ENCODE measurements at places on chromosomes 12 and 14.

DNA sequence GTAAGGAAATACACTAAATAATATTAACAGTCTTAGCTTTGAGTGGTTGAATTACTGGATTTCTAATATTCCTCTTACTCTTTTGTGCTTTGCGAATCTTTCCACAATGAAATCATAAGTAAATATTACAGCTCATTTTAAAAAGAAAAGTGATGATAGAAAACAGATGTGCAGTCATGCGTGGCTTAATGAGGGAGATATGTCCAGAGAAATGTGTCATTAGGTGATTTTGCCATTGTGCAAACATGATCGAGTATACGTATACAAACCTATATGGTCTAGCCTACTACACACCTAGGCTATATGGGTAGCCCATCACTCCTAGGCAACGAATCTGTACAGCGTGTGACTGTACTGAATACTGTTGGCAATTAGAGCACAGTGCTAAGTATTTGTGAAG lies 59.3 kb downstream of the SLC15A5 start:
- DNase-seq = no peak

GRCh38 chr14:99467336-99468078 lies 13.2 kb downstream of the SETD3 start:
- DNase-seq = no peak

DNA sequence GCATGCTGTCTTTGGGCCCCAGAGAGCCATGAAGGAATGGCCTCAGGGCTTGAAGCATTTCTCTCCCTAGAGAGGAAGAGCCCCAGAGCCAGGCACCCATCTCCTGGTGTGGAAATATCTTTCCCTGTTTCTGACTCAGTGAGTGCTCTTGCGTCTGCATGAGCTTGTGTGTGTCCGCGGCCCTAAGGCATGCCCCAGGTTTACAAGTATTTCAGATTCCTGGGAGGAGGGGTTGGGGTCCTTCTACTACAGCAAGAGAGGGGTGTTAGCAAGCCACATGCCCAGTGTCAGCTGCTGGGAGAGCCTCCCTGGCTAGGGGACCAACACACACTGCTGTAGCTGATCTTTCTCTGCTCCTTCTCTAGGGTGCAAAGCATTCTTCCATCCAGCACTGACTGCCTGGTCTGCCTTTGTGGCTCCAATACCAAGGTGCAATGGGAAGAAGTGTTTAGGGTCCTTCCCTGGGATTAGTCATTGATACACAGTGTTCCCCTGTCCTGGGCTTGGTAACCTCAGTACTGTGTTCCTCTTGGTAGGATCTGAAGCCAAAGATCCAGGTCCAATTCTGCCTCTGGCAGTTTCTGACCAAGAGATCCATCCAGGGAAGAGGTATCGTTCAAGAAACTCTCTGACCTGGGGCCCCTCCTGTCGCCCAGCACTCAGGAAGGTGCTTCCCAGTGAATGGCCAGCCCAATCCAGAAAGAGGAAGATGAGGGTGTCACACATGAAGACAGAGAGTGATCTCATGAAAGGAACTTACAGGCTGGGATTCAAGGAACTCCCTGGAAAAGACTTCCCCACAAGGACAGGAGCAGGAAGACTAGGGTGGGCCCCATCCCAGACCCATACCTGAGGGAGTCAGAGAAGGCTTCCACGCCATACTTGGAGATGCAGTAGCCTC lies 3.1 kb downstream of the RDH16 start:
- DNase-seq = no peak

- peak; percentile 36 for DNase-seq
Measured at GRCh38 chr12:10307630-10308029, at the start of gene KLRD1. TSS of gene KLRD1 (plus strand) at chr12:10307870. CDS start at chr12:10308078, 208 bp downstream.

Data from CD4-positive, alpha-beta T cell treated with Interleukin-10 for 1 hour (primary cell).